Aorta (tissue), 5 donors: ENCODE measurements at places on chromosomes 2 and 18. TPM values are rescaled to one million over a fixed set of nuclear protein-coding genes. Genes with fewer than 3 reads are reported as not detected.

DNA sequence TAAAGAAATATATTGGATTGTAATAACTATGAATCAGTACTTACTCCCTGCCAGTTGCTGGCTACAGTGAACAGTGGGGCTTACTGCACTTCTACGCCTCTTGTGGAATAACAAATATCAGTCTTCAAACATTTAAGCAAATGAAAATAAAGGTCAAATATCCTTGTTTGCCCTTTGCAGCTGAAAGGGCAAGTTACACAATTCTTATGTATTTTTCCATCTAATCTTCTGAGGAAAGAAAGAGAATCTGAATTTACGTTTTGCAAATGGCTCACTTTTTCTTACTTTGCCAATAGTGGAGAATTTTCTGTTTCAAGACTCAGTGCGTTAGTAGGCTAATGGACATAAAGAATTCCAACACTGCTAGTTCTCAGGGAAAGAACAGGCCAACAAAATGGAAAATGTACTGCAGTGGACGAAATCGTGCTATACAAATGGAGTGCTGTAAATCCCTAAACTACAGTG, 157.2 kb upstream of the TMEM200C start:
- no peak overlapping the region for H3K4me3 ChIP-seq
- H3K27ac ChIP-seq, result no peak overlapping the region
- no peaks in the 10 kb centered on the region for H3K27me3 ChIP-seq
- H3K4me1 ChIP-seq, result no peaks in the 10 kb centered on the region

GRCh38 chr18:8848541-8848940, 143.2 kb downstream of the MTCL1 start:
- H3K27ac ChIP-seq, result no peak overlapping the region
- no peak overlapping the region for H3K4me3 ChIP-seq
- H3K27me3 ChIP-seq, result peaks cover 2% of the 10 kb centered on the region
- H3K36me3 ChIP-seq, result no peaks in the 10 kb centered on the region
- H3K4me1 ChIP-seq, result no peaks in the 10 kb centered on the region
- DNase-seq, result no peak

WDR7 gene
- 32.7 TPM for total RNA-seq

CIB4 gene
- 0.60 TPM for total RNA-seq

GALNT1 gene
- total RNA-seq, result 53.3 TPM

RIT2 gene
- total RNA-seq, result not detected

SIGLEC15 gene
- 1.2 TPM for total RNA-seq
